Stimulated activated CD8-positive, alpha-beta memory T cell treated with anti-CD3 and anti-CD28 coated beads, Interleukin-4, amount 100 ng/mL, for 48 hours (primary cell): ENCODE measurements at places on chromosomes 3 and 15.
A peak's percentile ranks its signal among the peaks of the same experiment; 100 is the strongest.

GRCh38 chr3:153974614-153975013 lies 146.6 kb upstream of the ARHGEF26 start:
- no peak for DNase-seq

DNA sequence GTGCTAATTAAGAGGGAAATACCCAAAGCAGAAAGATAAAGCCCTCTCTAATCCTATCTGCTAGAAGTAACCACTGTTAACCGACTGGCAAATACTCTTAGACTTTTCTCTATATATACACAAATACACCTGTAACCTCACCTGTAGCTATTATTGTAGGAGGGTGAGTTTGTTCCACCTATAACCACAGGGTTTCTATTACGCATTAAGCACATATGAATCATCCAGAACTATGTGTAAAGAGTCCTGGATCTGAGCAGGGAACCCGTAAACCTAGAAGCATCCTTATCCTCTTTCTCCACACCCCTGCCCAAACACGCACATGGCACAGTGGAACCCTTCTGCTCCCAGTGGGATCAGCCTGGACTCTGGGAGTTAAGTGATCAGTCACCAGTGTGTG lies 172.8 kb upstream of the C2CD4B start:
- no peak for DNase-seq

- DNase-seq: no peak
Measured at GRCh38 chr3:127479449-127479848, 111.1 kb downstream of the TPRA1 start.

DNA sequence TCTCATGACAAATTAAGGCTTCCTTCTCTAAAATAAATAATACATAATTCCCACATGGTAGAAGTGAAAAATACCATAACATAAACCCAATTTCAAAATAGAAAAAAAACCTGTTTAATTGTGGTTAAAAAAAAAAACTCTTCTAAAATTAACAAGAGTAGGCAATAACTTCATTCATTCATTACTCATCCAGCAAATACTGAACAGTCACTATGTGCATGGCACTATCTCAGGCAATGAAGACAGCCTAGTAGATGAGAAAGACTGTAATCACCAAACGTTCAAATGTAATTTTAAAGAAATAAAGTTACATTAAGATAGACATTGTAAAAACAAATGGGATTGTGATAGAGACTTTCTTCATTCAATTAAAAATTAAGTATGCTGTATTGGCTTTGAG lies 43.4 kb downstream of the TFDP2 start:
- no peak for DNase-seq

- DNase-seq: no peak
Measured at GRCh38 chr15:64051093-64051402, 4.8 kb upstream of the DAPK2 start.

- DNase-seq: no peak
Measured at GRCh38 chr15:34799149-34800101, 4.1 kb upstream of the ACTC1 start.

DNA sequence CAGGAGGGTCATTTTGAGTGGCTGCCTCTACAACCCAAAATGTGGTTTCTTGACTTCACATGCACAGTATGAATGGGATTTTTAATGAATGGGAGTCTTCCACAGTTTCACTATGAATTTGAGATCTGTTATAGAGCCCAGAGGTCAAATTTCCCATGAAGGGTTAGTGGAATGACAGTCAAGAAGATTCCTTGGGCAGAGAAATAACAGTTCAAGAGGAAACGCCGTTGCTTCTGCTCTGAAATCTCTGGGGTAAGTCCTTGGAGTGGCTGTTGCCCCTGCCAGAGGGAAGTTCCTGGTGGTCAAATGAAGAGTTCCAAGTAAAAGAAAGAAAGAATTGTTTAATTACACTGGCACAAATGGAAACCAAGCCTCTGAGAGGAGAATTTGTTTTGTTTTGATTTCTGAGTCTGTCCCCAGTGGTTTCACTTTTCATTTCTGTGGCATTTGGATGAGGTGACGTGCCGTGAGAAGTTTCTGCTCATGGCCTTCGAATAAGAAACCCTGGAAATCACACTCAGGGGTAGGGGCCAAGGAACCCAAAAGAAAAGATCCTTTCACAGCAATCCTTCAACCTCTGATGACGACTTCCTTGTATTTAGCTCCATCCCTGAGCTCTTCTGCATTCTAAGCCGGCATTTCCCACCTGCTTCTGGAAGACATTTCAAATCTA lies 77.5 kb upstream of the IL12A start:
- no peak for DNase-seq

GRCh38 chr15:50523851-50524251 lies 22.6 kb downstream of the USP50 start:
- no peak for DNase-seq

DNA sequence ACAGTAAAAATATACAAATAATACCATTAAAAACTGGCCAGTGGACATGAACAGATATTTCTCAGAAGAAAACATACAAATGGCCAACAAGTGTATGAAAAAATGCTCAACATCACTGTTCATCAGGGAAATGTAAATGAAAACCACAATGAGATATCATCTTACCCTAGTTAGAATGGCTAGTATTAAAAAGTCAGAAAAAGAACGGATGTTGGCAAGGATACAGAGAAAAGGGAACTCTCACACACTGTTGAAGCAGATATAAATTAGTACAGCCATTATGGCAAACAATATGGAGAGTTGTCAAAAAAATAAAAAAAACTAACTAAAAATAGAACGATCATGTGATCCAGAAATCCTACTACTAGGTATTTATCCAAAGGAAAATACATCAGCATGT lies 222.7 kb upstream of the NAALADL2 start:
- no peak for DNase-seq

DNA sequence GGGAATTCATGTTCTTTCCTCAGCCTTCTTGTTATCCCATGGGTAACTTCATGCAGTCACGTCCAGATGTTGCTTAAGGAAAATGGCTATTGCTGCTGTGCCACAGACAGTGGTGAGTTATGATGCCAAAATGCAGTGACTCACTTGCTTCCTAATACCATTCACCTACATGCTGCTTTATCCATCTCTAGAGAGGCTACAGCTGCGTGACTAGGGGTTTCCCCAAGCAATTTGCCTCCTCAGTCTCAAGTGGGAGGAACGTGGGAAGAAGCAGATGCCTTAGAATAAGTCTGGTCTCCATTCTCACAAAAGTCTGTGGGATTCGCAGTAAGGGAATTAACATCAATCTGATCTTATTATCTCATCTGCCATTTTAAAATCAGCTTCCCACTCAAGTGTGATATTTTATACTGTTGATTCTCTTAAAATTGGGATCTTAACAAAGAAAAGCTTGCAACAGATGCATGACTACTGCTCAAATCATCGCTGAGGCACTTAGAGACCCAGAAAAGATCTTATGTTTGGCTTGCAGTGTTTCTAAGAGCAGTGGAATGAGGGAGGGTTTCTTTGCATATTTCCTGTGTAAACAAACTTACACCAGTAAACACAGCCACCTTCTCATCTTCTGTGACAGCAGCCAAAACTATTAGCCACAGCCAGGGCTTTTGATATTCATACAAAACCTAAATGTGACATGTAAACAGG lies 62.0 kb upstream of the ACP3 start:
- no peak for DNase-seq

- DNase-seq: peak; percentile 73
Measured at GRCh38 chr15:63497642-63498467, 6.5 kb upstream of the USP3 start.

GRCh38 chr3:189947948-189948723 lies 172.6 kb downstream of the P3H2 start:
- no peak for DNase-seq

- no peak for DNase-seq
Measured at GRCh38 chr3:177362626-177363025, 165.3 kb upstream of the TBL1XR1 start.

- no peak for DNase-seq
Measured at GRCh38 chr15:74616996-74617395, 1.4 kb downstream of the CLK3 start.

DNA sequence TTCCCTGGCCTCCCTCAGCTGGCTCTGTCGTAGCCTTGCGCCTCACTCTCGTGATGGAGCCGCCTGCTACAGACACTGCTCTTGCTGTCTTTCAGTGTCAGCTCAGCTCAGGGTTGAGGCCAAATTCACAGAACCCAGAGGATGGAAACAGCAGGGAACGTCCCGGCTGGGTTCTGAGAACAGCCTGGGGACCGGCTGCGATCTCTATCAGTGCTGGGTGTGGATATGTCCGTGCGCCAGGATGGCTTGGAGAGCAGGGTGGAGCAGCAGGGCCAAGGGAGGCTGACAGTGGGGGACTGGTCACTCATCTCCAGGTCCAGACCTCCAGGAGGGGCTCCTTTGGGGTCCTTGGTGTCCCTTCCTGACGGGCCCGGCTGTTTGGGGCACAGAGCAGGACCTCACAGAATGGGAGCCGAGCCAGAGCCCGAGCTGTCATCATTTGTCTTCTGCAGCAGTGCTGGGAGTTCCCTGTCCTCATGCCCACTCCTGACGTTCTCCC lies 18.4 kb downstream of the KLF15 start:
- DNase-seq: no peak

DNA sequence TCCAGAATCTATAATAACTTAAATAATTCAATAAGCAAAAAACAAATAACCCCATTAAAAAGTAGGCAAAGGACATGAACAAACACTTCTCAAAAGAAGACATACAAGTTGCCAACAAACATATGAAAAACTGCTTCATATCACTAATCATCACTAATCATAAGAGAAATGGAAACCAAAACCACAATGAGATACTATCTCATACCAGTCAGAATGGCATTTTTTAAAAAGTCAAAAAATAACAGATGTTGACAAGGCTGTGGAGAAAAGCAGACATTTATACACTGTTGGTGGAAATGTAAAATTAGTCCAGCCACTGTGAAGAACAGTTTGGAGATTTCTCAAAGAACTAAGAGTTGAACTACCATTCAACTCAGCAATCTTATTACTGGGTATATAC lies 19.5 kb upstream of the ZMAT3 start:
- no peak for DNase-seq
